ENCODE measurements at places on chromosomes 1 and 21. TPM values are rescaled to one million over a fixed set of nuclear protein-coding genes. Genes with fewer than 3 reads are reported as not detected.

DNA sequence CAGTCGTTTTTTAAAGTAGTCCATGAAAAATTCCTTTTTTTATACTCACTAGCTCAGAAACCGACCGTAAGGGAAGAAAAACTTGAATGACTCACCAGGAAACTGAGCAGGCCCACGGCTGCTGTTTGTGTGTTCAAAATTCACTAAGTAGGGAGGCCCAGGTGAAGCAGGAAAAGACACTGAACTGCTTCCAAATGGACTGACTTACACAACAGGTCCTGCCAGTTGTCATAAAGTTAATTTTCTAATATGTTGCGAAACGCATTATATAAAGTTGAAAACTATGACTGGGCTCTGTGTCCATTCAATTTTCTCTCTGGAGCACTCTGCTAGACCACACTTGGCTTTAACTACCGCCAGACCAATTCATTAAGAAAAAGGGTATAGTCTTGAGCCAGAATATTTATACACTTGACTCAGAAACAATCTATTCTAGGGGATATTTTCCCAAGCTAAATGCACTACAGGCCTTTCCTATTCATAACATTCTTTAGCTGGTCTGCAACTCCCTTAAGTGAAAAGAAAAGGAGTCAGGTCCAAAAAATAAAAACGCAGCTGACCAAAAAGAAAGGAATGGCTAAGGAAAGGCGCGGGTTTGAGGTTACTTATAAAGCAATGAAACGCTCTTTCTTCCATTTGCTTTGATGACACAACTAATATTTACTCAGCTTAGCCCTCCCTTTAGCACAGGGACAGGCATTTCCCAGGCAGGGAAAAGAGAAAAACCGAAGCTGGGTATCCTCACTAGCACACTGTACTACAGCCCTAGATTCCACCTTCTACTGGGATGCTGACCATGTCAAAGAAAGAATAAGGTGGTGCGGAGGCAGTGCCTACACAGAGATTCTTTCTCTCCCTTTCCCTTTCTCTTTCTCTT, 306.3 kb upstream of the ESRRG start:
- no peak overlapping the region for H3K27ac ChIP-seq
- H3K4me3 ChIP-seq: no peak overlapping the region
- DNase-seq: no peak
- no peaks in the 10 kb centered on the region for H3K27me3 ChIP-seq
- H3K36me3 ChIP-seq: no peaks in the 10 kb centered on the region
- H3K4me1 ChIP-seq: peaks cover 7% of the 10 kb centered on the region

DNA sequence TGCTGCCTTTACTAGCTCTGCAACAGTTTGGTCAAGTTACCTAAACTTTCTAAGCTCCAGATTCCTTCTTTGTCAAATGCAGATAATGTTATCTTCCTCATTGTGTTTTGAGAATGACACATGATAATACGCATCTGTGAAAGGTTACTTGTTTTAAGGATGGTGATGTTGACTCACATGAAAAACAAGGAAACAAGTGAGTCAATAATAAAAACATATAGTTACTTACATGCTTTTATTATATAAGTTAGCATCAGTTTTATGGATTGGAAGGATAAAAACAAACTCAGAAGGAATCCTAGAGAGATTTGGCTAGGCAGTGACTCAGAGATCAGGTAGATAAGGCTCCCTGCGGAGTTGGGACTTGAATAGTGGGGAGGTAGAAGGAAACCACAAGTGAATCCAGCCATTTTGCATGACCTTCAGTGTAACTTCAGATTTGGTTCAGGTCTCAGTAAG, 144.6 kb downstream of the LMO4 start:
- H3K36me3 ChIP-seq: no peaks in the 10 kb centered on the region
- peaks cover 2% of the 10 kb centered on the region for H3K27me3 ChIP-seq
- no peaks in the 10 kb centered on the region for H3K4me1 ChIP-seq
- no peak for DNase-seq
- no peak overlapping the region for H3K27ac ChIP-seq

DNA sequence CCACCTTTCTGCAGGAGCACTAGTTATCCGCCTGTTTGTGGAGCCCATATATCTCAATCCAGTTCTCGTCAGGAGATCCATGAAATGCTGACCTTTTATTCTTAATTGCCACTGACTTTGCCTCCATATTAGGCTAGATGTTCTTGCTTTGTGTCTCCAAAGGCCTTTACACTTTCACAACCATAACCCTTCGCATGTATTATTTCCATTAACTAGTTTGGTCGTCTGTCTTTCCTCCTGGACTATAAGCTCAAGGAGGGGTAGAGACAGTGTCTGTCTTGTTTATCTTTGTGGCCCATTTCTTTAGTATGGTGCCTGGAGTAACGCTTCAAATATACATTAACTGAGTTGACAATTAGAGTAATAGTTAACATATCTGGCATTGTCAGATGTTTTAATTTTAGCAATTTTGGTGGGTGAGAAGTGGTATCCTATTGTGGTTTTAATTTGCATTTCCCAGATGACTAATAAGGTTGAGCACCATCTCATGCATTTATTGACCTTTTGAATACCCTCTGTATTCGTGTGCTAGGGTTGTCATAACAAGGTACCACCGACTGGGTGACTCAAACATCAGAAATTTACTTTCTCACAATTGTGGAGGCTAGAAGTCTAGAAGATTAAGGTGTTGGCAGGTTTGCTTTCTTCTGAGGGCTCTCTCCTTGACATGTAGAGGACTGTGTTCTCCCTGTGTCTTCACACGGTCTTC, 21.7 kb upstream of the IL12RB2 start:
- H3K4me3 ChIP-seq: no peak overlapping the region
- H3K36me3 ChIP-seq: peaks cover 5% of the 10 kb centered on the region
- H3K27ac ChIP-seq: peak overlapping the region; percentile 78
- H3K4me1 ChIP-seq: peaks cover 27% of the 10 kb centered on the region

DNA sequence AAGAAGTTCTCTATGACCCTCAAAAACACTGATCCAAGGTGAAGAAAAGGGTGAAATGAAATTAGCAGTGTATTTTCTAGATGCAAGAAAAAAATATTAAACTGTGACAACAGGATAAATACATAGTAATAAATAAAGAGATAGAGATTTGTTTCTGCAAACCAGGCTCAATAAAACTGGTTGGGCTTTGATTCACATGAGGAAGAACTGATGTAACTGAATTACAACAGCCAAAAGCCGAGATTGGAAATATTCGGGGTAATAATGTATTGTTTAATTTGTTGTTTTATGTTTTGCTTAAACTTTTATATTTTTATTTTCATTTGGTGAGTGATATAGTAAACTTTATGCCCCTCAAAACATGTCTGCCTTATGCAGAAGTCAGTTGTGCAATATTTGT, 285.0 kb downstream of the BRINP3 start:
- H3K4me1 ChIP-seq: no peaks in the 10 kb centered on the region
- H3K27ac ChIP-seq: no peak overlapping the region
- no peaks in the 10 kb centered on the region for H3K36me3 ChIP-seq

- DNase-seq: no peak
- H3K36me3 ChIP-seq: no peaks in the 10 kb centered on the region
- H3K27ac ChIP-seq: no peak overlapping the region
Observed at GRCh38 chr1:94070865-94071264, 50.1 kb downstream of the ABCA4 start.

GRCh38 chr1:67803380-67804279, 29.6 kb downstream of the GNG12 start:
- no peaks in the 10 kb centered on the region for H3K36me3 ChIP-seq
- H3K4me3 ChIP-seq: no peak overlapping the region
- no peak overlapping the region for H3K27ac ChIP-seq
- no peaks in the 10 kb centered on the region for H3K4me1 ChIP-seq
- no peak for DNase-seq

DNA sequence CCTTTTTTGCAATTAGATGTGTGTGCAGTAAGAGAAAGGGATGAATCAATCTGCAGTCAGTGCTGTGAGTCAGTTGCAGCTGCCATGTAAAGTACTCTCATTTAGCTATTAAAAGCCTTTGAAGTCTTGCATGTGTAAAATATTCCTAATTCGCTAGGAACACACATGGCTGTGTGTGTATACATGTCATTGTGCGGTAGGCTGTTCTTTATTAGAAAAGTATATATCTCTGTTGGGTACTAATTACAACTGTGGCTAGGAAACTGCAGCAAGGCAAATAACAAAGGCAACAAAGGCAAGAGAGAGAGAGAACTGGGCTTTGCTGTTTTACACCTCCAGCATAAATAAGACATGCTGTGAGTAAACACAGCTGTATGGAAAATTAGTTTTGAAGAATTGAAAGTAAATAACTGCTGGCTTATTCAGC, 41.7 kb downstream of the EPB41 start:
- no peaks in the 10 kb centered on the region for H3K27me3 ChIP-seq
- no peak overlapping the region for H3K27ac ChIP-seq
- no peak overlapping the region for H3K4me3 ChIP-seq
- no peak for DNase-seq

DNA sequence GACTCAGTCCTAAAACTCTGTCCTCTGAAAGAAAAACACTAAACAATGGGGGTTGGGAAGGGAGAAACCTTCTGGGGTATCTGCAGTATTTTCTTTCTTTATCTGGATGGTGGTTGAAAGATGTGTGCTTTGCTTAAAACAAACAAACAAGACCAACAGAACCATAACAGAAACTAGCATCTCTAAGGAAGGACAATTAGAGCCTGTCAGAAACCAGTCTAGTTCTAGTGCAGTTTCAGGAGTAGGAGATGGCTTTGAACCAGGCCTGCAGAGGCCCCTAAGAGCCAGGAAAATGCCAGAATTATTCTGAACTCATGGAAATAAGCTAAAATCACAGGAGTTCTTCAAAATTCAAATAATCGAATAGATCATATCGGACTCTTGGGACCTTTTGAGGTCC, 18.5 kb downstream of the ILDR2 start:
- H3K4me1 ChIP-seq: peaks cover 18% of the 10 kb centered on the region
- no peak for DNase-seq
- no peak overlapping the region for H3K27ac ChIP-seq
- H3K4me3 ChIP-seq: no peak overlapping the region
- H3K36me3 ChIP-seq: peaks cover 33% of the 10 kb centered on the region

DNA sequence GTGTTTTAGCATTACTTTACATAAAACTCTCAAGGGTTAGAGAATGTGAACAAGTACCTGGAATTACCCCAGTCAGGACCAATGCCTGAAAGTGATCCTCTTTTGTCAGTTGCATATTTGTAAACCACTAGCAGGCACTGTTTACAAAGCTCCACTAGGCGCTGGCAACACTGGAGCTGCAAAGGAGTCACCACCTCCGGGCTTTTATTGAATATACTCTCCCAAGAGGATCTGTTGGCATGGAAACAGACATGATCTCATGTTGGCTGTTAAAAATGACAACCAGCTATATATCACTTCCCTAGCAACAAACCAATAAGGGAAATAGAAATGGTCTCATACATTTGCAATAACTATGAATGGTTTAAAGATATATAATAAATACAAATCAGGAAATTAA, 116.0 kb downstream of the TTLL7 start:
- no peak for DNase-seq
- H3K4me3 ChIP-seq: no peak overlapping the region
- no peak overlapping the region for H3K27ac ChIP-seq
- H3K4me1 ChIP-seq: no peaks in the 10 kb centered on the region
- H3K36me3 ChIP-seq: no peaks in the 10 kb centered on the region

DNA sequence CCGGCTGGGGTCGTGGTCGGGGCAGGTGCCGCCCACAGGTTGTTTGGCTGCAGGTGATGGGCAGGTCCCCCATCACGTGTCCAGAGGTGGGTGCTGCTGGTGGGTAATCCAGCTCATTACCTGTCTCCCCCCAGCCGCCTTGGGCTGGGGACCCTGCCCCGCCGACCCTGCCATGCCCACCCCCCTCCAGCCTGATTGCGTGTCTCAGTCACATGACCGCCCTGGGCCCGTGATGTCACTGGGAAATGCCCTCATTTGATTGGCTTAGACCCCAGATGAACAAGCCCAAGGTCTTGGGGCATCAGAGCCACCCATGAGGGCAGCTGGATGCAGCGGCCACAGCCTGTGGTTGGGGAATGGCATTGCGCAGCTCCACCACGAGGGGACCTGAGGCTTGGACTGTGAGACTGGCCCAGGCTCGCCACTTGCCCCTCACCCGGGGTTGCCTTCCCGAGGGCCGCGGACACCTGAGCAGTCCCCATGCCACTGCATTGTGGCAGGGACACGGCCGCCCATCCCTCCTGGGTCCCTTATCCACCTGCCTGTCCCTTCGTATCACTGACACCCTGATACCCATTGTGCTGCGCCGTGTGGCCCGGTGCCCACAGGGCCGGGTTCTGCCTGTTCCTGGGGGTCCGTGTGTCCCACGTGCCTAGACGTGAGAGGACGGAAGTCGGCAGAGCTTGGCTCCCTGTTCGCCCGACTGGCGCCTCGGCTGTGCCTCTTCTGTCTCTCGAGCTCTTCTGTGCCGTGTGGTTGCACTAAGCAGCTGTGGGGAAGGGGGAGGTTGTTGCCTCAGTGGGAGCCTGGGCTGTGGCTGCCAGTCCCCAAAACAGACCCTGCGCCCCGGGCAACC, 68.0 kb downstream of the FAAP20 start:
- no peaks in the 10 kb centered on the region for H3K27me3 ChIP-seq
- no peaks in the 10 kb centered on the region for H3K36me3 ChIP-seq
- H3K4me3 ChIP-seq: peak overlapping the region; percentile 55
- H3K27ac ChIP-seq: peak overlapping the region; percentile 33
- H3K4me1 ChIP-seq: peaks cover 4% of the 10 kb centered on the region

DNA sequence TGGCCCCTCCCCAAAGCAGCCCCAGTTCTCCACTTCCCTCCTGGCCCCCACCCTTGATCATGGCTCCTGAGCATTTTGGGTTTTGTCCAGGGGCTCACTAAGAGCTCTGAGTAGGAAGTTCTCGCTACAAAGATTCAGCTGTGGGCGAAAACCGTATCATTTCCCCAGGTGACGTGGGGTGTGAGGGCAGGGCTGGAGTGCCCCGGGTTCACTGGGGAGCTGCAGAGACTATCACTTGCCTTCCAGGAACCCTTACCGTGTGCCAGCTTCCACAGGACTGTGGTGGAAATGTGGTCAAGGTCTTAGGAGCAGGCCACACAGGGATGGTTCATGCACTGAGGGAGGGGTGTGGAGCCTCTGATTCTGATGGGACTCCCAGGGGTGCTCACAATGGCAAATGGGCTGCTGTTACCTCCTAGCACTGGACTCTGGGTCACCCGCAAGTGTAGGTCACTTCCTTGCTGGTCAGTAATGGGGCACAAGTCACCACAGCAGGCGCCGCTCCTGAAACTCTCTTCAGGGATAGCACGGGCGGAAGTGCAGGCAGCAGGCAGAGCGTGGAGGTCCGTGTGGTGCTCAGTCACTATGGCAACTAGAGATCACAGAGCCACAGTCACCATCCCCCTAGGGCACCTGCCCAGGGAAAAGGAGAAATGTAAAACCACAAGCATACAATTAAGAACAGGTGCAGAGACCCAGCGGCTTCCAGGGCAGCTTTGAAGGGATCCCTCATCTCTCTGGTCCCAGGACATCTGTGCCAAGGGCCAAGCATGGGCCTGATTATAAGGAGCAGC, 35.4 kb downstream of the RSPH1 start:
- peaks cover 58% of the 10 kb centered on the region for H3K4me1 ChIP-seq
- H3K4me3 ChIP-seq: no peak overlapping the region
- H3K27me3 ChIP-seq: no peaks in the 10 kb centered on the region
- H3K36me3 ChIP-seq: peaks cover 4% of the 10 kb centered on the region
- H3K27ac ChIP-seq: peak overlapping the region; percentile 23

Gene SFT2D2
- 106 TPM for total RNA-seq

Gene EFNA4
- total RNA-seq: 9.2 TPM

Gene RNU1-4
- 2,369 TPM for total RNA-seq

Gene HJV
- not detected for total RNA-seq

Gene RIPK4
- not detected for total RNA-seq

Gene IL12RB2
- total RNA-seq: 108 TPM

All from activated T-helper 2 cell treated with anti-CD3 and anti-CD28 coated beads, Interferon-gamma antibody, Interleukin-2, Interleukin-4, amounts not matched to agents 10 μg/mL and 5 μg/mL and 100 μg/mL, durations not matched to agents 14 hours and 24 hours and 36 hours (primary cell).